ENCODE measurements at places on chromosomes 5 and 9.

- no peak for DNase-seq
Measured at GRCh38 chr5:53167836-53168235, 58.3 kb upstream of the MOCS2 start.

- no peak for DNase-seq
Measured at GRCh38 chr5:113548396-113548795, 34.9 kb downstream of the YTHDC2 start.

DNA sequence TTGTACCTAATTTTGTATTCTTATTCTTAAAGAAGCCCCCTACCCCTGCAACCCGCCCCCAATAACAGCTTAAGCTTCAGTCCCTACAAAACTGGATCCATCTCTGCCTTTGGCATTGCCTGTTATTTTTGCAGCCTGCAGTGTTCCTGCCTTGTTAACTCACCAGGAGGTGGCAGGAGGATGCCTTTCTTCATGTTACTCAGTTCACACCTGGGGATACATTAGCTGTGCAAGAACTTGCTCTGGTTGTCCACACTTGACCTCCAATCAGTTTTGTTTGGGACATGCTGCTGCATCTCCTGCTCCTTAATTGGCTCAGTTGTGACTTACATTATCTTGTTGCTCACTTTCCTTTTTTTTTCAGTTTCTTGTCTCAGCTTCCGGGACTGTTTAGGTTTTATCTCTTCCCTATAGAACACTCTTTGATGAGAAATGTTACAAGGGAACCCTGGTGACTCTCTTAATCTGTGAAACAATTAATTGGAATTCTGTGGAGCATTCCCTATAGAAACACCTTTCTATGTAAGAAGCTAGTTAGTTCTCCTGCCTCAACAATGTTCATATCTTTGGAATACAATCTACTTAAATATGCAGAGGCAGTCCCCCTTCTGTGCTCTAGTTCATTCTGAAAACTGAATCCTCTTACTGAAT, 467.7 kb upstream of the ACO1 start:
- no peak for DNase-seq

GRCh38 chr9:87569518-87569917, 71.9 kb downstream of the DAPK1 start:
- DNase-seq, result no peak

DNA sequence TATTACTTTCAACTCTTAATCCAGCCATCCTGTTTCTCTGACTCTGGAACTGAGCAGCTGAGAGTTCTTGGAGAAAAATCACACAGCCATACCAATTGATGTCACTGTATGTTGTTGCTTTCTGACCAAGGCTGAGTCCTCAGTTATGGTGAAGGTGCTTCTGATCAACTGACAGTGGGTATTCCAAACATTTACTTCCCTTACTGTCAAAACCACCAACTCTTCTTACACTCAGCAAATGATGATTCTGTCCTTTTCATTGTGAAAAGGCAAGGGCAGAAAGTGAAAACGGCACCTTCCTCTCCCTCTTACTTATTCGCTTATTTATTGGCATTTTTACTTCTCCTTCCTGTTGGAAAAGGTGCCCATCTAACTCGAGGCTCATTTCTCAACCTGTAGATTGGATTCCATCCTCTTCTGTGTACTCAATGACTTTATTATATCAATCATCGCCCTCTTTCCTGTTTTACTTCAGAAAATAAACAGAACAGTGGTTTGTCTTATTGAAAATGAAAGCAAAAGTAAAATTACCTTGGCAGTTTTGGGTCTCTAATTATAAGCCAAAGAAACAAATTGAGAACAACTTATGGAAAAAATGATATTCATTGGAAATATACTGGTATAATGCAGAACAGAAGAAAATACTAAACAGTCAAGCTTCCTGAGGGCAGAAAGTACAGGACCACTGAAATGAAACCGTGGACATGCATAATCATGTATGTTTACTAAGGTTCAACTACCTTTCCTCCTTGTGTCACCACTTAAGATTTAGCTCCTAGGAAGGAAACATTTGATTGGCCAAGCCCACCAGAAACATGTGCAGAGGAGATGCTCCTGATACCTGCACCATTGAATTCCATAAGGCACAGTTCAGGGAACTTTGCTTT, 104.5 kb upstream of the CHD1 start:
- no peak for DNase-seq

GRCh38 chr5:68957591-68957990, 136.2 kb upstream of the SLC30A5 start:
- DNase-seq, result no peak

GRCh38 chr9:15333376-15333881, 26.4 kb upstream of the TTC39B start:
- no peak for DNase-seq

GRCh38 chr9:126599047-126599650, 14.6 kb upstream of the LMX1B start:
- DNase-seq, result no peak

GRCh38 chr9:122371846-122372245, 1.0 kb downstream of the PTGS1 start:
- no peak for DNase-seq

DNA sequence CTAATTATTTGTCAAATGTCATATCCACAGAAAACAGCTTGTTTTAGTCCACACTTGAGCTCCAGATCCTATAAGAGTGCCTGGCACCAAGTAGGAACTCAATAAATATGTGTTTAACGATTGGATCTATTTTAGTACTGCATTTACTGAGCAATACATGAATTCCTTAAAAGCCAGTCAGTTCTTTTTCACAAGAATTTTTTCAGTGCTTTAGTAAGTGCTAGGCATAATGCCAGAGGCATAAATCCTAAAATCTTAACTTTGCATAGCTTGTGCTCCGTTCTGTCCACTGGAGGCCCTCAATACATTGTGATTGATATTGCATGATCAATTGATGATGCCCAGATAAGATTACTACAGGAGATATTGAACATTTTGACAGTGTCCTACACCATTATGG, 67.3 kb upstream of the PCSK5 start:
- no peak for DNase-seq

Data from activated T-cell treated with anti-CD3 and anti-CD28 coated beads for 1 hour (primary cell).